Activated effector memory CD4-positive, alpha-beta T cell treated with anti-CD3 and anti-CD28 coated beads, Interleukin-2, amount 50 U/mL, for 16 hours (primary cell): ENCODE measurements at places on chromosomes 13 and 19.

- no peak for DNase-seq
These were observed 1.6 kb downstream of the PPP1R13L start for GRCh38 chr19:45403272-45403671.

- no peak for DNase-seq
These were observed 441 bp downstream of the GJB2 start for GRCh38 chr13:20192158-20192835.

GRCh38 chr19:6828698-6829633 lies 56.5 kb downstream of the VAV1 start:
- DNase-seq: peak; percentile 69

- no peak for DNase-seq
These were observed 154.2 kb downstream of the TNFRSF19 start for GRCh38 chr13:23724196-23724970.

- no peak for DNase-seq
These were observed 1366.0 kb downstream of the UQCRFS1 start for GRCh38 chr19:27846944-27847343.

DNA sequence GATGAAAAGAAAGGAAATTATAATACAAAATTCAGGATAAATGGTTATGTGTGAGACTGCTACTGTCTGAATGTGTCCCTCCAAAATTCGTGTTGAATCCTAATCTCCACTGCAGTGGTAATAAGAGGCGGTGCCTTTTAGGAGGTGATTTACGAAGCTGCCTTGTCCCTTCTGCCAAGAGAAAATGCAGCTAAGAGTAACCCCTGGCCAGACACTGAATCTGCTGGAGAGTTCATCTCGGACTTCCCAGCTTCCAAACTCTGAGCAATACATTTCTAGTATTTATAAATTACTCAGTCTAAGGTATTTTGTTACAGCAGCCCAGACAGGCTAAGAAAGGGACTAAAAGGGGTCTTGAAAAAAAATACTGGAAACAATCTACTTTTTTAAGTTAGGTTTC lies 152.6 kb downstream of the KLF12 start:
- DNase-seq: no peak

GRCh38 chr13:42808341-42808940 lies 27.1 kb downstream of the FAM216B start:
- DNase-seq: no peak

DNA sequence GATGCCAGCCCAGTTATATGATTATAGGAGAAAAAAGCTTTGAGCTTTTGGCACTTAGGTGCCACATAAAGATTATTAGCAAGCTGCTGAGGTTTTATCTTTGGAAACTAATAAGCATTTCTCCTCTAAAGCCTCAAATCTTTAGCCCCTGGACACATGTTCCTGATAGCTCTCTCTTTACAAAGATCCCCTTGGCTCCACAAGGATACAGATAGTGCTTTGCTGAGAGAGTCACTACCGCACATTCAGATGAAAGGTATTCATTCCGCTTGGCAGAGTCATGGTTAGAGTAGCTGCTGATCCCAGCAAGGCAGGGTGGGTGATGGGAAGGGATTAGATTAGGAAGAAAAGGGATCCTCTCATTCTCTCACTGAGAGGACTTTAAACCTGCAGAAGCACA lies 28.2 kb upstream of the PSG7 start:
- no peak for DNase-seq

- DNase-seq: no peak
These were observed 1.5 kb downstream of the TUBGCP3 start for GRCh38 chr13:112586334-112586960.

GRCh38 chr19:40801426-40802299 lies 2.7 kb downstream of the EGLN2 start:
- no peak for DNase-seq

DNA sequence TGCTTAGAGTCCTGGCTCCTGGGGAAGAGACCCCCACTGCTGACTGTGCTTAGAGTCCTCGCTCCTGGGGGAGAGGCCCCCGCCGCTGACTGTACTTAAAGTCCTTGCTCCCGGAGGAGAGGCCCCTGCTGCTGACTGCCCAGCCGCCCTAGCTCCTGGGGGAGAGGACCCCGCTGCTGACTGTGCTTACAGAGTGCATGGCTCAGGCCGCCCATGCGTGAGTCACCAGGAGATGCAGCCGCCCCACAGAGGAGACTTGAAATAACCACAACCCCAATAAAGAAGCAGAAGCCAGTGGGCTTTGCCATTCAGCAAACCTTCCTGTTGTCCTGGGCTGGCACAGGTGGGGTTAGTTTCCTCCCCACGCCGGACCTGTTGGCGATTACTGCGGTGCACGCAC lies 79.2 kb upstream of the C13orf46 start:
- DNase-seq: no peak

DNA sequence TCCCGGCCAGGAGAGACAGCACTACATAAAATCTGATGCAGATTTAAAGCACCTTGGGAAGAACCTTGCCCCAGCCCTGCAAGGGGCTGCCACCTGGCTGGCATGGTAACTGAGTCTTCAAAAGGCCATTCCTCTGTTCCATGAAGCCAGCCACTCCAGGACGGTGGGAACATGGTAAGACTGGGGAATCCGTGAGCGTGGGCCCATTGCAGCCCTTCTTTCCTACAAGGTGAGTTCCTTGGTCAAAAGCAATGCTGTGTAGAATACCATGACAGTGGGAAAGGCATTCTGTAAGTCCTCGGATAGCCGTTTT lies 121.3 kb downstream of the SOX1 start:
- DNase-seq: no peak

GRCh38 chr19:41531438-41532311 lies 44.3 kb upstream of the CEACAM21 start:
- peak; percentile 91 for DNase-seq

DNA sequence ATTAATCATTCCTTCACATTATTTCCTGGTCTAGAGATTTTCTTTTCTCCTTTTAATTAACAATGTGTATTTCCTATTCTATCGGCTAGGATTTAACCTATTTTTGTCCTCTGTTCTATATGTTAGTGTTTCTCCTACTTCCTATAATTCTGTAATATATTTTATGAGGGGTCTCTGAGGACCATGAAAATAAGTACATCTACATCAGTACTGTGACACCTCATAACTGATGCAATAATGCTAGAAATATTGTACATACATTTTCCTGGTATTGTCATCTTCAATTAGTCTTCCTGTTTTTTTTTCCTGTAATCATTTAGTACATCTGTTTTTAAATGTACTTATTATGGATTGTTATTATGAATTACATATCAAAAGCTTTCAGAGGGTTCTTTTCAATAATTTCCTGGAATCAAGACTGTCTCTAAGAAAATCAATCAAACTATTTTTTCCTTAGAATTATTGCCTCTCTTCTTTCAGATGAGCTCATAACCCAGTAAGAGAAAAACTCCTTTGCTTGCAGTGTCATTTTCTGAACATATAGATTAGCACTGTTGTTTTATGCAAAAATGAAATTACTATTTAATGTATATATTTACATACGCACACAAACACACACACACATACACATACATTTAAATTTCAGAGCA lies 1004.3 kb downstream of the SLITRK5 start:
- no peak for DNase-seq

GRCh38 chr13:96229356-96229755 lies 139.4 kb downstream of the HS6ST3 start:
- no peak for DNase-seq

DNA sequence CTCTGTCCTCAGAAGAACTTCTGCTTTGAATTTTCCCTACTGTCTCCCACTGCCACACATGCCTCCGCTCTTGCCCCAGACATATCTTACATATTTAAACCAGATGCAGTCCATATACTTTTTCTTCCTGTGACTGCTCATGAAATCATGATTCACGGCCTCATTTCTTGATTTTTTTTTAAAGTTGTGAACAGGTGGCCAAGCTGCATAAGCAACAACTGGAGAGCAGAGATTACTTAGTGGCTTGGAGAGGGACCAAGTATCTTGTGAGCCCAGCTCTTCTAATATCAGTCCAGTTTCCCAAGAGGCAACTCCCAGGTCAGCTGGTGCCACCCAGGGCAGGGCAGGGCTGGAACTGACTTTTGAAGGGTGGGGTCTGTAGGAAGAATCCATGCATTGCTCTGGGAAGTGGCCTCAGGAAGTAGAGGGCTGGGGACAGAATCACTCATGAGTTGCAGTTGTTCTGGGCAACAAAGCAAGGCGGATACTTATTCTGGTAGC lies 152.4 kb downstream of the LMO7 start:
- no peak for DNase-seq

DNA sequence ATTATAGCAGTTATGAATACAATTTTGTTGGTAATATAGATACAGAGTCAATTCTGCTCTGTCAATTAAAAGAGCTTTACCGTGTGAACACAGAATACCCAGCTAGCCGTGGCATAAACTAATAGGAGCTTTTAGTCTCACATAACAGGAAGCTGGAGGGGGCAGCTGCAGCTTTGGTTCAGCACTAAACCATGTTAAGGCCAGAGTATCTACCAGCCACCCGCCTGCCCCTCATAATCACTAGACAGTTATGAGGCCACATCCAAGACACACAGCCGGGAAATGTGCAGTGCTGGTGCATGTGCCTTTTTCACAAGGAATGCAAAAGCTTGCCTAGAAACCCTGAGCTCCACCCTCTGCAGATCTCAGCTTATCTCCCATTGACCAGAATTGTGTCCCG lies 62.3 kb downstream of the SGCG start:
- no peak for DNase-seq

DNA sequence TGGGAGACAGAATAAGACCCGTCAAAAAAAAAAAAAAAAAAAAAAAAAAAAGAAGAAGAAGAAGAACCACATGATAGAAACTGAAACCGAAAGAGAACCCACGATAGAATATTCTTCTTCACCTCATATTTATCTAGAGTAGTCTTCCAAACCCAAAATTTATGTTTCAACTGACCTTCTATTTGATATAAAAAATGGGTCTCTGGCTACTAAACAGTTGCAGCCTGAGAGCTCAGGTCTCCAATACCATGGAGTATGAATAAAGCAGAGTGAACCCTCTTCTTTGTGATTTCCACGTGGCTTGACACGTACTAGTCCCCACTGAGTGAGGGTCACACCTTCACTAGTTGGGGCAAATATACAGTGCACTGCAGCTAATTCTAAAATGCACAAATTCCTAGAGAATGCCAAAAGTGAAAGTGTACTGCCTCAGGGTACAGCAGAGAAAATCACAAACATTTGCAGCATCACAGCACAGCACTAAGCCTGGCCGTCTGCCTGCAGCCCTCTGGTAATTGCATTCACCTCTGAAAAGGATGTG lies 30.8 kb upstream of the RFC3 start:
- DNase-seq: no peak

GRCh38 chr13:27186295-27186694 lies 14.7 kb upstream of the USP12 start:
- DNase-seq: no peak

- DNase-seq: no peak
These were observed 217.2 kb downstream of the LACC1 start for GRCh38 chr13:44096901-44097300.
